Left colon (tissue), 2 donors: ENCODE measurements at places on chromosomes 2 and 18.

DNA sequence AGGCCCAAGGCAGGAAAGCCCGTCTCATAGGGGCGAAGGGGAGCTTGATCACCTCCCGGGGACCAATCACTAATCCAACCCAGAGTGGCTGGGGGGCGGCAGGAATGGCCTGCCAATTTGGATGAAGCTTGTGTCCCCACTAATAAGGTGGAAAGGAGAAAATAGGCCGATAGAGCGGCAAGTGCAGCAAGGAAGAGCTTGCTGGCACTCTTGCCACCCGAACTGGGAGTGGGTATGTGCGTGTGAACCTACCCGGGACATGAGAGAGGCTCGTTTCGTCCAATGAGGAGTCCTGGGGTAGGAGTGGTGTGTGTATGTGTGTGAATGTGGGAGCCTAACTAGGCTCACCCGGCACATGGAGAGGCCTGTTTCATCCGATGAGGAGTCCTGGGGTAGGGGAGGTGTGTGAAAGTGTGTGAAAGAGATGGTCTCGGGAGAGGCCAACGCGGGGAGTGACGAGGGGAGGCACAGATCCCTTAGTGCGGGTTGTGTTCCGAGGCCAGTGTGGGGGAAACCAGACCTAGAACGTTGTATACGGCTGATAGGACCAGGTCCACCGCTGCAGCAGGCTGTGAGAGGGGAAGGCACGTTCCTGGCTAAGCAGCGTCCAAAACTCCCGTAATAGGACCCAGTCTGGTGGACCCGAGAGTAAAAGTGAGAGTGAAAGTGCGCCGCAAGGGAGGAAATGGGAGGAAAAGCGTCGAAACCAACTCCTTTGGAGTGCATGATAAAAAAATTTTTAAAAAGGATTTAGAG lies 47.1 kb upstream of the SELENOI start:
- peak; percentile 52 for DNase-seq

DNA sequence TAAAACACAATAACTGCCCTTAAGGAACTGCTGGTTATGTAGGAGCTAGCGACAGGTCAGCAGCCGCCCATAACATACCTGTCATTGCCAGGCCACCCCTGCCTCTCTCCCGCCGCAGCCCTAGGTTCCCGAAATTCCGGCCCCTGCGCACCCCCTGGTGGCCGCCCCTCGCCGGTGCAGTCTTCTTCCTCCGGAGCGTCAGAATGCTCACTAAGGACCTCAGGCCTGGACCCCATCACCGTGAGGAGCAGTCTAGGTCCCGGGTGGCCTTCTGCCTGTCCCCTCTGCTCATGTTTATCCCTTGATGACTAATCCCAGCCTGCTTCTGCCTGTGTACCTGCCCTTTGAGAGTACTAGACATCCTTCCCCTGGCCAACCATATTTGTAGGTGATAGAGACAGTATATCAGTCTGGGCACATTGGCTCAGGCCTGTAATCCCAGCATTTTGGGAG lies 115.7 kb upstream of the SLC1A4 start:
- DNase-seq: peak; percentile 56

DNA sequence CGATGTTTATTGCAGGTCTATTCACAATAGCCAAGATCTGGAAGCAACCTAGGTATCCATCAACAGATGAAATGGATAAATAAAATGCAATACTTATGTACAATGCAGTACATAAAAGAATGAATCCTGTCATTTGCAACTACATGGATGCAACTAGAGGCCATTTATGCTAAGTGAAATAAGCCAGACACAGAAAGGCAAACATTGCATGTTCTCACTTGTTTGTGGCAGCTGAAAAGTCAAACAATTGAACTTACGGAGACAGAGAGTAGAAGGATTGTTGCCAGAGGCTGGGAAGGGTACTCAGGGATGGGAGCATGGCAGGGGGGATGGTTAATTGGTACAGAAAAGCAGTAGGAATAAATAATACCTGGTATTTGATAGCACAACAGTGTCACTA lies 563.9 kb downstream of the TMX3 start:
- no peak for DNase-seq

DNA sequence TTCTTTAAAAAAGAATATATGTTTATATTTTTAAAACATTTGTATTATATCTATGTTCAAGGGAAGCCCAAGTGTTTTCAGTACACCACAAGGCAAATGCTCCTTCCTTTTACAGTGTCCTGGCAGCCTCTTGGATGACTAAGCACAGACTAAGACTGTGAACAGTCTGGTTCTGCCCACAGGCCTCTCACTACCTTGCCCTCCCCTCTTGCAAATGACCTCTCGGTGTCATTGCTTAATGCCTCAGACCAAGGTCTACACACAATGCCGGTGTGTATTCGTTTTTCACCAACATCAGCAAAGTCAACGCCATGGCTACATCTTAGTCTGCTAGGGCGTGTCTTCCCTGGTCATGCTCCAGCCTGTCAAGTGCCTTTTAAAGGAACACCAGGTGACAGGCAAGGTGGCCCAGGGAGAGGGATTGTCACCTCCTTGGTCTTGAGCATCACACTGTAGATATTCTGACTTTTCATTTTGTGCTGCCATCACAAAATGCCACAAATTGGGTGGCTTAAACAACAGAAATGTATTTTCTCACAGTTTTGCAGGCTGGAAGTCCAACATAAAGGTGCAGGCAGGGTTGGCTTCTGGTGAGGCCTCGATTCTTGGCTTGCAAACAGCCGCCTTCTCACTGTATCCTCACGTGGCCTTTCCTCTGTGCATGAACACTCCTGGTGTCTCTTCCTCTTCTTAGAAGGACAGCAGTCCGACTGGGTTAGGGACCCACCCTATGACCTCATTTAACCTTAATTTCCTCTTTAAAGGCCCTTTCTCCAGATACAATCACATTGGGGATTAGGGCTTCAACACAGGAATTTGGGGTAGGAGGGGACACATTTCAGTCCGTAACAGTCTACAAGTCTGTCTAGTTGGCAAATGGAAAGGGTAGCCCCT lies 266.5 kb downstream of the KLHL29 start:
- DNase-seq: no peak

- DNase-seq: peak; percentile 6
These were observed 79.9 kb downstream of the ALK start for GRCh38 chr2:29841386-29842004.

GRCh38 chr2:108220191-108220590 lies 19.6 kb upstream of the SULT1C3 start:
- DNase-seq: no peak

GRCh38 chr18:36448384-36449290 lies 151.1 kb downstream of the FHOD3 start:
- DNase-seq: no peak

- DNase-seq: no peak
These were observed 7.2 kb upstream of the ACKR3 start for GRCh38 chr2:236562434-236562833.

GRCh38 chr2:40317046-40317445 lies 134.8 kb downstream of the SLC8A1 start:
- DNase-seq: no peak

DNA sequence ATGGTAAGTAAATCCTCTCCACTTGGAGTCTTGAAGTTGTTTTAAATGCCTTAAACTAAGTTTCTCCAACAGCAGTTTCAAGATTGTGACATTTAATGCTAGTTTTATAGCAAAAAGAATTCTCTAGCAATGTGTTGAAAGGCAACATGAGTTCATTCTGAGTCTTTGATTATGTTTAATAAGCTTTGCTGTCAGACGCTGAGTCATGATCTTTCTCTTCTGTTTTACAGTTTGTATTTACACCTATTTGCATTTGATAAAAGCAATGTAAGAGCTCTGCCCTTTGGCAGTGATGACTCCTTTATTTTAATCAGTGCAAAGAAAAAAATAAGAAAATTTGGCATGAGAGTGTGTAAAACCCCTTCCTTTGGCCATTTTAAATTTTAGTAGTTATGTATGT lies 497.7 kb downstream of the STK39 start:
- DNase-seq: no peak

DNA sequence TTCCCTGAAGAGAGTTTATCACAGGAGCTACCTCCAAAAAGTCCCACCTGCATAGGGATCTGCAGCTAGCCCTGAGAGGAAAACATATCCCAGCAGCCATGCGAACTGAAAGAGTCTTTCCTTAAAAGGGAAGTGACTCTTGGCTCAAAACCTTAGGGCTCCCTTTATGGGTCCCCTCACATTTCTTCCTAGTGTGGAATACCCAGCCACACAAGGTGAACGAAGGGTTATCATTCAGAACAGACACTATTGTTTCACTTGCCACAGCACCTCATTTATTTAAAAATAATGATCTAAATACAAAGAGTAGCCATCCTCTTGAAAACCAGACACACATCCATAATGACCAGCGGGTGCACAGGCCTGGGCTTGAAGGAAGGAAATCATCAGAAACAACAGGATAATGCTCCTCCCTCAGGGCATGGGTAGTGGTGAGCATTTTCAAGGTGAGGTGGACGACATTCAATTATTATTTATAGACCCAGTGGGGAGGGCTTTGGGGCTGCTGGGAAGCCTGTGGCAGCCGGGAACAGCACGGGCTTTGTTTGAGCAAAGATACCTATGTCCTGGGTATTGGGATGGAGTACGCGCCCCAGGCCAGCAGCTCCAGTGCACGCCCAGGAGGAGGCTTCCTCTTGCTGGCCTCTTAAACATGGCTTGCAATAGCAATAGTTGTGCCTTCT lies 119.0 kb upstream of the ITGA6 start:
- no peak for DNase-seq

GRCh38 chr2:235752846-235753245 lies 259.0 kb downstream of the AGAP1 start:
- DNase-seq: no peak

DNA sequence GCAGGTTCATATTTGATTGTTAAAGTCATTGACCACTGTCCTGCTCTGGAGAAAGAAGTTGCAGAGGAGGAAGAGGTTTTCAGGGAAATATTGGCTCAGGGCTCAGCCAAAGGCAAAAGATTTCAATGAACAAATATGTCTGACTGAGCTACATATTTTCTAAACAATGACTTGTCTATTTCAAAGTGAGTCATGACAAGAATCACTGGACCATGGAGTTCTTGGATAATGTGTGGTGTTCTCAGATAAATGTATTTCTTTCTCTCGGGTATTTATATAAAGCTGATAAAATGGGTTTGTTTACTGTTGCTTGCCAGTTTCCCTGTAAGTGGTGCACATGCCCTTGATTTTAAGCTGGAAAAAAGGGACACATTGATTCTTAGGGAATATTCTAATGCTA lies 34.3 kb upstream of the RMP24 start:
- DNase-seq: no peak

GRCh38 chr18:77006305-77007175 lies 126.0 kb downstream of the MBP start:
- DNase-seq: no peak

DNA sequence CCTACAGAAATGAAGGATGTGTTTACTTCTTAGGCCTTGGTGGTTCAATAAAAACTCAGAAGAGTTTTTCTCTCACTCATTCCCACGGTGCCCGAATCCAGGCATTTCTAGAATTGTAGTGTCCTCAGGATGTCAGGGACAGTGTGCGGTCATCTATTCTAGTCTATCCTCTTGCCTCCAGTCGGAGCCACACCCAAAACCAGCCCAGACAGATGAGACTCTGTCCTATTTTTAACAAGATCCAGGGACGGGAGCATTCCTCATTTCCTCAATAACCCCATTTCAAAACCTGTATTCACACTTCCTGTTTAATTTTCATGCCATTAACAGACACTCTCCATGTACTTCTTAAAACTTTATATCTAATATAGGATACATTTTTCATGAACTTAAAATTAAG lies 11.6 kb upstream of the RBMS1 start:
- no peak for DNase-seq

DNA sequence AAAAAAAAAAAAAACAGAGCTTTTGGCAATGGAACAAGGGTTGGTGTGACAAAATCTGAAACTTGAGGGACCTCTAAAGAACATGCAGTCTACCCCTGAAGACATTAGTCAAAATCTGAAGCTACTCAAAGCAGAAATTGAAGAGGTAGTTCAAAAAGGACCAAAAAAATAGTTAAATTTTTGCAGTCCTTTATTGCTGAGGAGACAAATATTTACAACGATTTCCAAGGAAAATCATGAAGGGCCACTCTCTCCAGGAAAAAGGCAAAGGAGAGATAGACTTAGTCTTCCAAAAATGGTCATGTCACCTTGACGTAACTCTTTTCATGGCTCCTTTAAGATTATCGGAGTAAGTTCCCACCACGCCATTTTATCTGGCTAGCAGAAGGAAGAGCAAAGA lies 452.0 kb downstream of the XIRP2 start:
- no peak for DNase-seq

GRCh38 chr2:221412978-221413377 lies 159.1 kb downstream of the EPHA4 start:
- DNase-seq: no peak

DNA sequence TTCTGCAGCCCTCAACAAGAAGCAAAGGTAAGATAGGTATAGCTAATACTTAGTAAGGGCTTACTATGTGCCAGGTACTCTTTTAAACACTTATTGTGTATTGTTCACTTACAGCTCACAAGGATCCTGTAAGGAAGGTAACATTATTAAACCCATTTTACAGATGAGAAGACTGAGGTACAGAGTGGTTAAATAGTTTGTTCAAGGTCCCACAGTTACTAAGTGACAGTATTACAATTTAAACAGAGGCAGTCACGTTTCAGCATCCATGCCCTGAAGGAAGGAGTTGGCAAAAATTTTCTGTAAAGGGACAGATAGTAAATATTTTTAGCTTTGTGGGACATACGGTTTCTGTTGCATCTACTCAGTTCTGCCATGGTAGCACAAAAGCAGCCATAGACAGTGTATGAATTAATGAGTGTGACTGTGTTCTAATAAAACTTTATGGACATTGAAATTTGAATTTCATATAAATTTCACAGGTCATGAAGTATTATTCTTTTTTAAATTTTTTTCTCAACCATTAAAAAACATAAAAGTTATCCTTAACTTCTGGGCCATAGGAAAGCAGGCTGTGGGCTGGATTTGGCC lies 75.7 kb downstream of the LTBP1 start:
- DNase-seq: no peak

DNA sequence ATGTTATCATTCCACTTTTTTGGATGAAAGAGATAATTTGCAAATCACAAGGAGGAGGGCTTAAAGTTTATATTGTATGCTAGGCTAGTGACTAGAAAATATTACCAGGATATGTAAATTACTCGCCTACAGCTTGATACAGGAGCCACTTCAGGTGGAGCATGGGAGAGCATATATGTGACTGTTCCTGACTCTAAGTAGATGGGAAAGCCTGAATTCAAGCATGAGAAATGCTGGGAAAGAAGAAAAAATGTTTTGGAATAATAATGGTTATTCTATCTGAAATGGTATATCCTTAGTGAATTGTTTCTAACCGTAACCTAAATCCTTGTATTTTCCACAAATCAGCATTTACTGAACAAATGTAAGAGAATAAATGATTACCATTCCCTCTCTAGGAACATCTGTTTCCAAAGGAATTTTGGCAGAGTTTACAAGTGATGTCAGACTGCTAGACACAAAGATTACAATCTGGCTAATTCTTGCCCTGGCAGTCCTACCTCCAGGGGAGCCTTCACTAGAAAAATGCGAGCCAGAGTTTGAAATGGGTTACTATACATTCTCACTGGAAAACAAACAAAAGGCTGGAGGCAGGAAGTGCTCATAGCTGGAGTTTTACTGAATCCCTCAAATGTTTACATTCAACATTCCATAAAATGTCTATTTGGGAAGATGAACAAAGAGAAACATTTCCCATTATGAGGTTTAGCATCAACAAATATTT lies 129.4 kb upstream of the MAPRE2 start:
- no peak for DNase-seq

GRCh38 chr2:1300284-1300683 lies 113.0 kb upstream of the TPO start:
- no peak for DNase-seq

GRCh38 chr2:182824056-182824766 lies 42.2 kb downstream of the FRZB start:
- peak; percentile 26 for DNase-seq
